Mammary epithelial cell (primary cell): ENCODE measurements at places on chromosomes 11 and 22. TPM values are rescaled to one million over a fixed set of nuclear protein-coding genes. Genes with fewer than 3 reads are reported as not detected.

Gene NLRP6
- not detected for polyA plus RNA-seq

GRCh38 chr11:28615542-28615941 is 507.4 kb downstream of the METTL15 start:
- no peak for DNase-seq

DNA sequence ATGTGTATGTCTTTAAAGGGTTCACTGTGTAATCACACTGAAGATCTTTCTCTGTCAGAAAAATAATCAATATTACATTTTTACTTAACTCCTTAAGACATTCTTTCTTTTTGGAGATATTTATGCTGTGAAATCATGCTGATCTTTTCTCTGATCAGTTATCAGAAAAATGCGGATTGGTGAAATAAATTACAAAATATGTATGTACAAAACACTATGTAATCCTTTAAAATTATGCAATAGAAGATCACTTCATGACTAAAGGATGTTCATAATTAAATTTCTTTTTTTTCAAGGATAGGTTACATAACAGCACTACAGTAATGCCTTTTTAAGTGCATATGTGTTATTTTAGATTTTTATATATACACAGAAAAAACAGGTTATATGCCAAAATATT is 24.7 kb downstream of the BTBD10 start:
- DNase-seq = no peak

Gene YAP1
- polyA plus RNA-seq = 124 TPM

Gene DEUP1
- polyA plus RNA-seq = not detected

Gene UPB1
- polyA plus RNA-seq = not detected

DNA sequence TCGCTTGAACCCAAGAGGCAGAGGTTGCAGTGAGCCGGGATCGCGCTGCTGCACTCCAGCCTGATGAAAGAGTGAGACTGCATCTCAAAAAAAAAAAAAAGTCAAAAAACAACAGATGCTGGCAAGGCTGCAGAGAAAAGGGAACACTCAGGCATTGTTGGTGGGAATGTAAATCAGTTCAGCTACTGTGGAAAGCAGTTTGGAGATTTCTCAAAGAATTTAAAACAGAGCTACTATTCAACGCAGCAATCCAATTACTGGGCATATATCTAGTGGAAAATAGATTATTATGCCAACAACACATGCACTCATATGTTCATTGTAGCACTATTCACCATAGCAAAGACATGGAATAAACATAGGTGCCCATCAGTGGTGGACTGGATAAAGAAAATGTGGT is 89.7 kb downstream of the EFCAB6 start:
- no peak for DNase-seq

Gene CNGA4
- polyA plus RNA-seq = 0.06 TPM

Gene PKDREJ
- not detected for polyA plus RNA-seq

Gene OR2AG2
- polyA plus RNA-seq = 0.31 TPM

Gene NLRP14
- 0.02 TPM for polyA plus RNA-seq

- DNase-seq = no peak
These were observed 944 bp downstream of the C11orf86 start for GRCh38 chr11:66976028-66976467.

Gene KDM4E
- not detected for polyA plus RNA-seq

GRCh38 chr11:111194860-111195568 is 50.5 kb upstream of the POU2AF2 start:
- no peak for DNase-seq

DNA sequence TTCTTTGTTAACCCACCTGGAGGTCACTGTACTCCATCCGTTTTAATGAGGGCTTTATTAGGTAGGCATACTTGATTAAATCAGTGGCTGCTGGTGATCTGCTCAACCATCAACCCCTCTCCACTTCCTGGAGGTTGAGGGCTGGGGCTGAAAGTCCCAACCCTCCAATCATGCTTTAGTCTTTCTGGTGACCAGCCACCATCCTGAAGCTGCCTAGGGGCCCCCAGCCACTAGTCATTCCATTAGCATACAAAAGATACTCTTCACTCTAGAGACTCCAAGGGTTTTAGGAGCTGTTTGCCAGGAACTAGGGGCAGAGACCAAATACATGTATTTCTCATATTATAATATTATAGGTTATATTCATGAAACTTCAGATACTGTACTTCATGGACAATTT is 13.5 kb downstream of the DNAJC24 start:
- DNase-seq = no peak

- no peak for DNase-seq
These were observed 1.3 kb upstream of the UCP2 start for GRCh38 chr11:73983741-73984538.

DNA sequence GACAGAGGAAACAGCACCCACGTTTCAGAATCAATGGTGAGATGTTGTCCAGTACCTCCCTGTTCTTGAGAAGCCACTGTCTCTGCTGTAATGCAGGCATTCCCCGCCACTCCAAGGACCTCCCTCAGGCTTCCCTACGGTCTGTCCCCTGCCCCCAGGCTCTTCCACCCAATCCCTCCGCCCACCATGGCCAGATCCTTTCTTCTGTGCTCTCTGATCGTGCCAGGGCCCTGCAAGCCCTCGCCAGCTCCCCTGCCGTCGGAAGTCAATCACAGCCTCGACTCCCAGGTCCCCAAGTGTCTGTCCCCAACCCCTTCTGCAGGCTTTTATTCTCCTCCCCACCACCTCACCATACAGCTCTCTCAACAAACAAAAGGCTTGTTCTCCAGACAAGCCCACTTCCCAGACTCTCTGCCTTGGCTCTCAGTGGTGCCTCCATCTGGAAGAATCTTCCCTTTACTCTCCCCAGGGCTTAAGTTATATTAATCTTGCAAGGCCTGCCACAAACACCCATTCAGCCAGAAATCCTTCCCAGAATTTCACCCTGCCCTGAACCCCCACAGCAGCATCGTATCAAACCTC is 13.7 kb downstream of the SCN4B start:
- no peak for DNase-seq

DNA sequence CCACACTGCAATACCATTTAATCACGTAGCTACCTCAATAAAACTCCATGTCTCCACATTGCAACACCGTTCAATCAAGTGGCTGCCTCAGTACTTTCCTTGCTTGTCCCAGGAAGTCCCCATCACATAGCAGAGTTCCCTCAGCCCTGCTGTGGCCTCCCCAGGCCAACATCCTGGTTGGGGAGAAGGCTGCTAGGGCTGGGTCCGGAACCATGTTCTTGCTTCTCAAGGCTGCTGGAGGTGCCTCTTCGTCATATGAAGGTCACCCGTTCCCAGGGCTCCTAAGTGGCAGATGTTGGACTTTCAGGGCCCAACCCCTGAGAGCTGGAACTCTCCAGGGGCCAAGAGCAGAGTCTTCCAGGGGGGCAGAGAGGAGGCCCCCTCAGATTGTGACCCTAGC is 3.3 kb downstream of the ART5 start:
- DNase-seq = no peak

DNA sequence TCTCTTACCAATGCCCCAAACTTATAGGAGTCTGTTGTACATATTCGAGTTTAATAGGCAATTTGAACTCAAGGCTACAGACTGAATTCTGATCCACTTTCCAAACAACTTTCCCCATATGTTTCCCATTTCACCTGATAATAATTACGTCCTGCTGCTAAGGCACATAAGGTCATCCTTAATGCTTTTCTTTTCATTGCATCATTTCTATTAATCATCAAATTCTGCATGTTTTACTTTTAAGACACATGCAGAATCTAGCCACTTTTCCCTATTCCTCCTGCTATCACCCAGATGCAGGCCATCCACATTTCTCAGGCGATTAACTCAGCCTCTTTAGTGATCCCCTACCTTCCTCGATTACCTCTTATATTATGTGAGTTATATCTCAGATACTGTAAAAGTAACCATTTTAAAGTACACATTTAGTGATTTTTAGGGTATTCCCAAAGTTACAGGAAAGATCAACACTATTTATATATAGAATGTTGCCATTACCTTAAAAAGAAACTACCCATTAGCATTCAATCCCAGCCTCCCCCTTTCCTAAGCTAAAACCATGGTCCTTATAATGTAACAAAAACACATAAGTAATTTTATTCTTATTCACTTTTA is 14.9 kb downstream of the XKR3 start:
- no peak for DNase-seq

GRCh38 chr11:104602643-104603042 is 295.6 kb downstream of the CASP12 start:
- no peak for DNase-seq
